Stimulated activated CD4-positive, alpha-beta T cell treated with anti-CD3 and anti-CD28 coated beads, Interleukin-1b, Interleukin-23, amount 100 ng/mL, for 1 hour (primary cell): ENCODE measurements at places on chromosomes 7 and 10.

- DNase-seq = no peak
Measured at GRCh38 chr10:6035931-6036575, 26.1 kb downstream of the IL2RA start.

DNA sequence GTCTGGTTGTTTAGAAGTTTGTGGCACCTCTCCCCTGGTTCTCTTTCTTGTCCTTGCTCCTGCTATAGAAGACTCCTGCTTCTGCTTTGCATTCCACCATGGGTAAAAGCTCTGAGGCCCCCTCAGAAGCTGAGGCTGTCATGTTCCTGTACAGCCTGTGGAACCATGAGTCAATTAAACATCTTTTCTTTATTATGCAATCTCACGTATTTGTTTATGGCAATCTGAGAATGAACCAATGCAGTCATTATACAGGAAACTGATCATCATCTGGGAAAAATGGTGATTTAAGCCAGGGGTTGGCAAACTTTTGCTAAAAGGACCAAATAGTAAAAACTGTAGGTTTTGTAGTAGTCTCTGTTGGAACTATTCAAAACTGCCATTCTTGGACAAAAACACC, 175.4 kb downstream of the CSTF2T start:
- DNase-seq = no peak

GRCh38 chr7:16711730-16712129, 41.8 kb upstream of the TSPAN13 start:
- DNase-seq = no peak

DNA sequence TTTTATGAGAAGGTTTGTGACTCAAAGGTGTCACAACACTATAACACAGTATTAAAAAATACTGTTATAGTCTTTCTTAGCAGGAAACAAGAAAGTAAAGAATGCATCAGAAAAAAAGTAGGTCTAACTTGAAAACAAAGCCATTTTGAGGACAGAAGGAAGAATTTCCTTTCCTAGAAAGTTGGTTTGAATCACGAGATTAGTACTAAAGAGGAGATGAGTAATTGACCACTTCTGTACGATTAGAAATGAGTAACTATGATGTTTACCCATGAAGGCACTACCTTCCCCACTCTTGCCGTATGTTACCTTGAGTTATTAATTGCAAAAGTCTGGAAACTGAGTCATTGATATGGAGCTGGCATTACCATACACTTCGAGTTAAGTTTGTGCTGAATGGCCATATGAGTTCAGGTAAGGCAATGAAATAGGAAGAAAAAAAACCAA, 65.2 kb downstream of the FAM185A start:
- DNase-seq = no peak

- no peak for DNase-seq
Measured at GRCh38 chr10:62414359-62414758, 40.2 kb downstream of the ZNF365 start.

DNA sequence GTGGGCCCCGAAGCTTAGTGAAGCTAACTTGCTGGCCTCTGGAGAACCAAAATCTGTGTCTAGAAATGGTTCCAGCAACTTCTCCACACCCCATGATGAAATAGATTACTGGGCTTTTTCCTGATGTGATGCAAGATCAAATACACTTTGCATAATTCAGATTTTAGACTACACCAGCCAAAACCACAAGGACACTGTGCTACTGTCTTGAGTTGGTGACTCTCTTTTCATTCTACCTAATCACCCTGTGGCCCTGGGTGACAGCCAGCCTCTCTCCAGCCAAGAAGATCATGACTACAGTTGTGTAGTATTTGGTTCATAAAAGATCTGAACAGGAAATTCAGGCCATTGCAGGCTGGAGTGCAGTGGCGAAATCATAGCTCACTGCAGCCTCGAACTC, 22.2 kb downstream of the AZGP1 start:
- DNase-seq = no peak

DNA sequence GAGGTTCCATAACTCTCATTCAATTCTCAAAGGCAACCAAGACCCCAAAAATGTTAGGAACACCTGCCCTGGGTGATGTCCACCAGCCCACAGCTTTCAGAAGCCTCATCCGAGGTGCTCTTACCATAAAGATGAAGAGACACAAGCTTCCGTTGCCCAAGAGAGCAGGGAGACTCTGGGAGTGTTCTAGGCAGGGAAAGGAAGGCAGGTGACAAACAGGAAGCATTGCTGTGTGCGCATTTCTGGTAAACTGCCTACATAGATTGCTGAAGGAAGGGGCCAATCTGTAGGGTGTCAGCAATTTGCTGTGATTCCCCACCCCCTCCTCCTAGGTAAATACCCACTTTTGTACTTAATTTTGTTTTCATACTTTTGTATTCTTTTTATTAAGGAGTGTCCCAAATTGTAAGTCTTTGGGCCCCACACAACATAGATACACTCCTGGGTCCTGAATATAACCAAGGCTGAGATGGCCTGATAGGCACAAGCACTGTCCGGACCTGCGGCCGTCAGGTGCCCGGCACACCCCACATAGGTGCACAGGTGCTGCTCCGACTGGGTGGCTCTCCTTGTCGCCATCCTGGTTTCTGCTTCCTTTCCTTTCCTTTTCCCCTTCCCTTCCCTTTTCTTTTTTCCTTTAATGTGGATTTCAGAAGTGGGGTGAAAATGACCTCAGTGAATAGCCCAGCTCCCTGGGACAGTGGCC, 51.4 kb upstream of the SMNDC1 start:
- DNase-seq = no peak

DNA sequence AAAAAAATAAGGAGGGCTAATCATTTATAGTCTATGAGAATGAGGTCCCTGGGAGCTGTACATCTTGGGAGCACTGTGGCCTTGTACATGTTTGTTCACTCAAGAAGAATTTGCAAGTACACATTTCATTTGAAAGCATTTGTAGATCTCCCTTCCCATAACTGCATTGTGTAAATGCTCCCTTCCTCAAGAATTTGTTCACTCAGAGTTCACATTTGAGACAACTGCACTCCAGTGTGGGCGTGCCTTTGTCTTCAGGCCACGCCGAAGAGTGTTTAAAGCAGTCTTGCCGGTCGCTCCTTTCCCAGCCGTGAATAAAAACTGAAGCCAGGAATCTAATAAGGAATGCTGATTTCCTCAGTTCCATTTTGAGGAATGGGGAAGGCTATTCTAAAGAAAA, 291.1 kb upstream of the LYZL1 start:
- DNase-seq = no peak

- no peak for DNase-seq
Measured at GRCh38 chr7:130275826-130276297, 9.2 kb downstream of the CPA2 start.

DNA sequence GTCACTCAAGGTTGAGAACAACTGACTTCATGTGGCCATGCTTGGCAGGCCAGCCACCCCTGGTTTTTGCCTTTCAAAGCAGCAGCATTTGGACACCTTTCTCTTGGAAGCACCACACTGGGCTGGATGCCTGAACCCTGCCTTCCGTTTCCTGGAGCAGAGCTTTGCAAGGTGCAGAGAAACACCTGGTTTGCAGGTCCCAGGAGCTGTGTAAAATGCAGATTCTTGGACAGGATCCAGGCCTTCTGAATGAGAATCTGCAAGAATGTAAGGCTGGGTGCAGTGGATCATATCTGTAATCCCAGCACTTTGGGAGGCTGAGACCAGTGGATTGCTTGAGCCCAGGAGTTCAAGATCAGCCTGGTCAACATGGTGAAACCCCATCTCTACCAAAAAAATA, 18.0 kb upstream of the DUSP5 start:
- no peak for DNase-seq

- no peak for DNase-seq
Measured at GRCh38 chr7:84536271-84536870, 341.8 kb upstream of the SEMA3A start.

DNA sequence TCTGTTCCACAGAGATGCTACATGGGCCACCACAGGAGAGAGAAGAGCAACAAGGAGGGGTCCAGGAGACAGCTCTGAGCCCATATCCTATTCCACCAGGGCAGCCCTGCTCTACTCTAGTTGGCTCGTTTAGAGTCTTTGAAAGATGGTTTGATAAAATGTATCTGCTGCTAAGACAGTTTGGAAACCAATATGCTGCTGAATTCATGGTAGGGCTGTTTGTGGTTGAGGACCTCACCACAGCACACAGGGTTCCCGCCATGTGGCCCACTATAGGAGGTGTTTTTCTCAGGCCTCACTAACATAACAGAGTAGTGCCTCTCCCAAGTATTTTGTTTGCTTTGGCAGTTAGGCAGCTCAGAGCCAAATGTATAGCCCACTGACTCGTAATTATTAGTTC, 35.8 kb upstream of the ZC3HAV1L start:
- no peak for DNase-seq

GRCh38 chr7:139886899-139887298, 57.8 kb downstream of the TBXAS1 start:
- no peak for DNase-seq

DNA sequence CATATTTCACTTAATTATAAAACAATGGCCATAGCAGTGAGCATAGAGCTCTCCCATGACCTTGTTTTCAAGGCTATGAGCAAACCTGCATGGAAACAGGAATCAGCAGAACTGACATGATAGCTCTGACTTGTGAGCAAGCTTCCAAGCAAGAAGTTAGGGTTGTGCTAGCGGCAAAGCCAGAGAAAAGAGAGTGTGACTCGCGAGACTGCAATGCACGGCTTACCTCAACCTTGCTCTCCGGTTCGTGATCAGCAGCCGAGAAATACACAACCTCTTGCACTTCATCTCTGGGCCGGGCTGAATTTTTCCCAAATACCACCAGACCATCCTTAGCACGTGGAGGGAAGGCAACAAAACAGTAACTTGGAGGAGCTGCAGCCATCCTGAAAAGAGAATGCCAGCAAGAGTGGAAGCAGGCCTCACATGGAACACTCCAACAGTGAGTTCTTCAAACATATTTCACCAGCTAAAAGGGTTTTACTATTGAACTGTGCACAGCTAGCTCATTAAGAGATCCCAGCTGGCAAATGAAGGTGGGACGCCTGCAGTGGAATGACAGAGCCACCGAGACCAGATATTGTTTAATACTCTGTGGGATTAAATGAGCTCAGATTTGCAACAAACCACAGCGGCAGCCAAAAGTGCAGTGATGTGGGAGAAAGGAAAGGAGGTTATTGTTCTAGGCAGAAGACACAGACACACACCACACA, 20.8 kb downstream of the SCRN1 start:
- no peak for DNase-seq

- no peak for DNase-seq
Measured at GRCh38 chr10:35236739-35237138, 99.6 kb upstream of the CCNY start.

DNA sequence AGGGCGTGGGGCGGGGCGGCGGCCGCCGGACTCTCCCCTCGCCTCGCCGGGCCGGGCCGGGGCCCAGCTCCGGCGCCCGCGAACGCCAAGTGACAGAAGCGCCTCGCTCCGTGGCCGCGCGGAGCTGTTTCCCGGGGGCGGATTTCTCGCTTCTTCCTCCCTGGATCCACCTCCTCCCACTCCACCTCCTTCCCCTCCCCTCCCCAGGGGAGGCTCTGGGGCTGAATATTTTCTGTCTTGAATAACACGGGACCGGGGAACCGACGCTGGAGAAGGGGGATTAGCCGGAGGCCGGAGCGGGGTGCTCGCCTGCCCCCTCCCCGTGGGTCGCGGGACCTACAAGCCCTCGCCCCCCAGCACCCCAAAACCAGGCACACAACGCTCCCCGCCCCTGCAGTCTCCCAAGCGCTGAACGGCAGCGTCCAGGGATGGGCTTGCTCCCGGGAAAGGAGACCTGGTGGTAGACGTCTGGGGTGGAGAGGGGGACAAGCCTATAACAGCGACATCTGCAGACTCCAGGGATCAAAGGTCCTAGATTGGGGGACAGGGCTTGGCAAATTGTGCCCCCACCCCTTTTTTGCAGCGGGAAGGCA, at the start of gene ARHGAP21:
ARHGAP21 (minus strand) TSS at position 100 of the 593 bp plus-strand sequence. CDS start 1,988 bp downstream, outside the sequence.
- DNase-seq = no peak

DNA sequence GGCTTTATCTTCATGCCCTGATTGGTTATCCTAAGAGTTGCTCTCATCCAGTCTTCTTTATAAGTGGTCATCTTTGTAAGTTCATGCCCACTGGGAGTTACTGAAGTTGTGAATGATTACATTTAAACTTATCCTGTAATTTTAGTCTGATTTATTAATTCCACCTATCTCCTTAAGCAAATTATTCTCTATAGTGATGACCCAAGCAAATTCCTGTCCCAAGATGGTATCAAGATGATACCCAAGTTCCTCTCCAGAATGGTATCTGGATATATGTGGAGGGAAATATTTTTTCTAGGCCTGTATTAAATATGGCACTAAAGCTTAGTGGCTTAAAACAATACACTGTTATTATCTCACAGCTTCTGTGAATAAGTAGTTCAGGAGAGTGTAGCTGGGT, 22.6 kb upstream of the VOPP1 start:
- no peak for DNase-seq

- DNase-seq = no peak
Measured at GRCh38 chr7:115707258-115708012, 323.1 kb downstream of the TFEC start.
